ENCODE measurements at places on chromosomes 5 and 9.

DNA sequence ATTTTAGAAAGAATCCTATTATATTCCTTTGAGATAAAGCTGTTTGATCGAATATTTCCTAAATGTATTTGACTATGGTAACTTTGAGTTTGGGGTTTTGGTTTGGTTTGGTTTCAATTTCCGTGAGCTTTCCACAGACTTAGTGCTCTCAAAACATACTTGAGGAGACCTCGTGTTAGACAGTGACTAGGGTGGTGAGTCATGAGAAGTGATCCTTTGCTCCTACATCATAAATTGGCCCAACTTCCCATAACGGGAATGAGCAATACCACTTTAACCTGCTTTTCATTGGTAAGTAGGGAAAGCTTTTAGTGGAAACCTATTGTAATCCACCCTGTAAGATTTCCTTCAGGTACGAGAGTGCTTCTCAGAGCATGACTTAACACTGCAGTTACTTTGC is 3.8 kb upstream of the RASEF start:
- H3K4me3 ChIP-seq = no peak overlapping the region
- H3K4me1 ChIP-seq = peaks cover 16% of the 10 kb centered on the region
- DNase-seq = no peak
- no peak overlapping the region for H3K27ac ChIP-seq
- H3K27me3 ChIP-seq = no peaks in the 10 kb centered on the region

DNA sequence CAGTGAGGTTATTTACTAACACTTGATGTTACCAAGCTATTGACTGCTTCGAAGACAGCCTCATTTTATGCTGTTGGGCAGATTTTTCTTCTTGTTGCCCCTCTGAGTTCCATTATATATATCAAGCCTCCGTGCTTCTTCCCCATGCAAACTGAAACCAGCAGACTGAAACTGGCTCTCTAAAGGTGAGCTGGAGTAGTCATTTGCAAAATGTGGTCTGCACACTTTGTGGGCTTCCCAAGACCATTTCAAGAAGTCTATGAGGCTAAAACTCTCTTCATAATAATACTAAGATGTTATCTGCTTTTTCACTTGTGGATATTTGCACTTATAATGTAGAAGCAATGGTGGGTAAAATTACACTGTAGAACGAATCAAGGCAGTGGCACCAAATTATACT is 13.9 kb downstream of the SLC36A1 start:
- H3K4me1 ChIP-seq = peaks cover 3% of the 10 kb centered on the region
- H3K4me3 ChIP-seq = no peak overlapping the region
- no peaks in the 10 kb centered on the region for H3K27me3 ChIP-seq

DNA sequence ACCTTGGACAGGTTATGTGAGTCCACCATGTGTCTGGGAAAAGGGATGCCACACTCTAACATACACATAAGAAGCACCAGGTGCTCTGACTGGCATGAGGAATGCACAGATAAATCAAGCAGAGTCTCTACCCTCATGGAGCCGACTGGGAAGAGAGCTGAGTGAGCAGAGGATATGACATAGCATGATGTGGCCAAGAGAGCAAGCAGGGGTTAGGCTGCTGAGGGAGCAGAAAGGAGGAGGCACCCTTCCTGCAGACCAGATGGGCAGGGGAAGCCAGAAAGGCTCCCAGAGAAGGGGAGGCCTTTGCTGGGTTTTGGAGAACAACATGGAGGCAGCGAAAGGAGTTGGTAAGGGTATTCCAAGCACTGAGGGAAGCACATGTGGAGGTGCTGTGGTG is 223.1 kb downstream of the GNA14 start:
- no peaks in the 10 kb centered on the region for H3K4me1 ChIP-seq
- no peaks in the 10 kb centered on the region for H3K36me3 ChIP-seq
- no peak overlapping the region for H3K27ac ChIP-seq

- no peaks in the 10 kb centered on the region for H3K27me3 ChIP-seq
- no peak overlapping the region for H3K4me3 ChIP-seq
- H3K4me1 ChIP-seq = no peaks in the 10 kb centered on the region
- no peak for DNase-seq
- no peaks in the 10 kb centered on the region for H3K36me3 ChIP-seq
Observed at GRCh38 chr9:9498846-9499245, 1114.0 kb downstream of the PTPRD start.

- no peak overlapping the region for H3K27ac ChIP-seq
- no peak for DNase-seq
- no peak overlapping the region for H3K4me3 ChIP-seq
- H3K4me1 ChIP-seq = peaks cover 9% of the 10 kb centered on the region
- H3K36me3 ChIP-seq = no peaks in the 10 kb centered on the region
Observed at GRCh38 chr5:9054322-9054721, 491.6 kb downstream of the SEMA5A start.

DNA sequence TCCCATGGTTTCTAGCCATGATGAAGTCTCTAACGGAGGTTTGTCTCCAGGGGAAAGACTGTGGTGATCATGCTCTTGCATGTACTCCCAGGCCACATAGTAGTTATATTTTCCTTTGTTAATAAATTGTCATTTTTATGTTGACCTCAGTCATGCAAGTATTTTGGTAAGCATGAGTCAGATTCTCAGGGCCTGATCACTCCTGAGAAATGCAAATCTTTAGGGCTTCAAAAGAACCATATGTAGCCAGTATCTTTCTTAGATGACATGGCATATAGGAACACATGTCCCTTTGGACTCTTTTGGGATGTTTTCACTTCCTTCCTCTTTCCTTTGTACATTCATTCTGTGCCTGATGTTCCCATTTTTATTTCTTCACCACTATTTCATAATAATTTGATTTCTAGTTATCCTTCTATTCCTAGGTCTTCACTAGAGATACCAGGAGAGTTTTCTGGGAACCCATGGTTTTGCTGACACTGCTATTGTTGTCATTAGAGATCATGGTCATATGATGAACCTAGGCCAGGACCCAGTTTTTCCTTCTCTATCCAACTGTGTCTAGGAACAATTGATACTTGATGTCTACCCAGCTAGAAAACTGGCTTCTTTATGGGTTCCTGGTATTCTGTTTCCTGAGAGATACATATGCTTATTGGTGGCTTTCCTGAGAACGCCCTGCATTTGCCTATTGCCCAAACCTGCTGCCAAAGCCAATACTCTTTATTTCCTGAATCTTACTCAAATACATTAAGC is 248.1 kb upstream of the NREP start:
- H3K27me3 ChIP-seq = no peaks in the 10 kb centered on the region
- no peak overlapping the region for H3K4me3 ChIP-seq
- H3K36me3 ChIP-seq = no peaks in the 10 kb centered on the region
- peaks cover 12% of the 10 kb centered on the region for H3K4me1 ChIP-seq

DNA sequence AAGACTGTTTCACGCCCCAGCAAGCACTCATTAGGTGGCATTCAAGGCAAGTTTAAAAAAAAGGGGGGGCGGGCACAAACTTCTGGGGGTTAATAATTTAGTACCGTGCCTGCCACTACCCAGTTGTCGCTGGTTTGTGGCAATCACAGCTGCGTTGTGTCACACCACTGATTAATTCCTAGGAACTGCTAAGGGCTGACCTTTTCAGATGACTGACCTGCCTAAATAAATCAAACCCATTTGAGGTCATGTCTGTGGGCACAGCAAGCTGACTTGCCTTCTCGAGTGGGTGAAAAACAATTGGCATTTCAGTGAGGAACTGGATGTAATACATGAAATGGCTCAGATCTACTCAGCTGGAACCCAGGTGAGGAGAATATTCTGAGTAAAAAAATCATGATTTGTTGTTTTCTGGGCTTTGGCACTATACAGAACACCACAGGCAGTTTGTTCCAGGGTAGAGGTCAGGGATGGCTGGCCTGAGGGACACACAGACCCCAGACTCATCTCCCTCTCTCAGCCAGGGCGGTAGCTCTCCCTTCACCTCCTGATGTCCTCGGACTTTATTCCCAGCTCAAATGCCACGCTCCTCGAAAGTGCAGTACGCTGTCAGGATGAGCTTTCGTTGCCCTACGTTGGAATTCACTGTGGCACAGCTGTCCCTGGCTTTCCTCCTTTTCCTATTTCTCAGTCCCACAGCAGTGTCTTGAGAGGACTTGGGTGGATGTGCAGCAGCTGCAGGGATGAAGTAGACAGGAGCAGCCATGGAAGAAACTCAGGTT is 15.5 kb upstream of the MGAT1 start:
- peaks cover 11% of the 10 kb centered on the region for H3K4me1 ChIP-seq
- H3K36me3 ChIP-seq = no peaks in the 10 kb centered on the region
- no peak overlapping the region for H3K4me3 ChIP-seq
- DNase-seq = no peak
- H3K27ac ChIP-seq = no peak overlapping the region

GRCh38 chr5:97062046-97062445 is 80.4 kb downstream of the LIX1 start:
- H3K36me3 ChIP-seq = no peaks in the 10 kb centered on the region
- H3K4me3 ChIP-seq = no peak overlapping the region
- no peak overlapping the region for H3K27ac ChIP-seq
- no peaks in the 10 kb centered on the region for H3K27me3 ChIP-seq
- no peak for DNase-seq
- no peaks in the 10 kb centered on the region for H3K4me1 ChIP-seq

- H3K36me3 ChIP-seq = peaks cover 11% of the 10 kb centered on the region
- DNase-seq = no peak
Observed at GRCh38 chr5:150109921-150110320, 23.6 kb upstream of the CSF1R start.

GRCh38 chr5:34007201-34007620 is 639 bp downstream of the AMACR start:
- peak overlapping the region; percentile 81 for H3K4me3 ChIP-seq
- peaks cover 23% of the 10 kb centered on the region for H3K4me1 ChIP-seq
- no peaks in the 10 kb centered on the region for H3K27me3 ChIP-seq
- H3K27ac ChIP-seq = peak overlapping the region; percentile 81
- no peak for DNase-seq

DNA sequence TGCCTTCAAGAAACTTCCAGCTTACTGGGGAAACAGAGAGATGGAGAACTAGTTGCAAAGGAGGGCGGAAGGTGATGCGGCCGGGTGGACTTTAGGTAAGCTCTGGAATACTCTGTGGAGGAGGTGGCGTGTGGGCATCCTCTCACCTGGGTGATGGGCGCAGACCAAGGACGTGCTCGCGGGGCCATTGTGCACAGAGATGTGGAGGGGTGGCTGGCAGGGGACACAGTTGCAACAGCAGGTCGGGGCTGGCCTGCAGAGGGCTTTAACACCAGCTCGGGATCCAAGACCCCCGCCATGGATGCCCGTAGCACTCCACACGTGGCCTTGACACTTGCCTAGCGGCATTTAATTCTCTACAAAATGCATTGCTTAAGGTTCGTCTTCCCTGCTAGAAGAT is 26.6 kb downstream of the IER5L start:
- H3K4me1 ChIP-seq = peaks cover 10% of the 10 kb centered on the region
- no peak for DNase-seq
- no peaks in the 10 kb centered on the region for H3K27me3 ChIP-seq
- H3K4me3 ChIP-seq = no peak overlapping the region
- peaks cover 16% of the 10 kb centered on the region for H3K36me3 ChIP-seq

GRCh38 chr5:80059354-80059980 is 24.3 kb downstream of the THBS4 start:
- no peaks in the 10 kb centered on the region for H3K36me3 ChIP-seq
- no peak for DNase-seq
- H3K4me1 ChIP-seq = peaks cover 13% of the 10 kb centered on the region

DNA sequence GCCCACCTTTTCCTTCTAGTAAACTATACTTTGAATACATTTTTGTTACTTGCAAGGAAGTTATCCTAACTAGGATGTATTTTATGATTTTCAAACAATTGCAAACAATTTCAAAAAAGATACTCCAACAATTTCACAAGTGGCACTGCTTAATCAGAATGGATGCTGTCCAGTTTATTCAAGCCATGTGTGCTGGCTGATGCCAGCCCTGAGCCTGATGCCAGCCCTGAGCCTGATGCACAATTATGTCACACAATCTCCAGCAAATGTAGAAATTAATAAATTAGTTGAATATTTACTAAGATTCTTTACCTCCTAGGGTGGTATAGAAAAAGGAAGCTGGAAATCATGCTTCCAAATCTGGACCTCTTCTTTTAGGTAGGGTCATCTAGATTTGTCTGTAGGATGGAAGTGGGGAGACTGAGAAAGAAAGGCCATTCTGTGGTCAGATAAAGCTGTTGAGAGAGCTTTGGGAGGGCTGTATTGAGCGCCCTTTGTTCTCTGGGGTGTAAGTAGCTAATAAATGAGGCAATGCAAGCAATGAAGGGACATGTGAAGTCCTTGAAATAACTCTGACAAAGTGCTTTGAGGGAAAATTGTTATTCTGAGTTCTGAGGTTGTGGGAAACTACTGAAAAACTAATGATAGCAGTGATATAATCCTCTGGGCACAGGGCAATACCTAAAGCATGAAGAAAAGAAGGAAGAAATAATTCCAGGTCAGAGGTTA is 5.8 kb upstream of the C6 start:
- H3K36me3 ChIP-seq = no peaks in the 10 kb centered on the region
- H3K27me3 ChIP-seq = no peaks in the 10 kb centered on the region
- no peak overlapping the region for H3K27ac ChIP-seq
- peaks cover 8% of the 10 kb centered on the region for H3K4me1 ChIP-seq
- DNase-seq = no peak

DNA sequence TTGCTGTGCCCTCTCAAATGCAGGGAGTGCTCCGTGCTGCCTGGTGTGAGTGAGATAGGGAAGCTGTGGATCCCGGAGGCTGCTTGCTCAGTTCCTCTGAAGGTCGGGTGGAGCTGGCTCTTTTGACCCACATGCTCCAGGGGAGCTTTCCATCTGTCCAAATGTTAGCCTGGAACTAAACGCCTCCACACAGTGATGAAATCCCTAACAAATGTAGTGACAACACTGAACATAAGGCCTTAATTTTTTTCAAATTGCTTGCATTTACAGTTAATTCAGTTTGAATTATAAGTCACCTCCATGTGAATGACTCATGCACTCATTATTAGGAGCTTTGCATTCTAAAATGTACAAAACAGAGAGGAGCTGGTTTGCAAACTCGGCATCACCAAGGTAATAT is 27.0 kb downstream of the PRDM6 start:
- no peak overlapping the region for H3K4me3 ChIP-seq
- no peak for DNase-seq
- no peaks in the 10 kb centered on the region for H3K27me3 ChIP-seq
- peaks cover 98% of the 10 kb centered on the region for H3K4me1 ChIP-seq

- no peaks in the 10 kb centered on the region for H3K27me3 ChIP-seq
- H3K27ac ChIP-seq = no peak overlapping the region
- no peaks in the 10 kb centered on the region for H3K4me1 ChIP-seq
- H3K4me3 ChIP-seq = no peak overlapping the region
- DNase-seq = no peak
Observed at GRCh38 chr5:180647941-180648500, 1.4 kb downstream of the FLT4 start.

GRCh38 chr5:79774171-79774854 is 84.7 kb downstream of the CMYA5 start:
- H3K4me3 ChIP-seq = no peak overlapping the region
- no peak for DNase-seq
- H3K4me1 ChIP-seq = no peaks in the 10 kb centered on the region
- no peak overlapping the region for H3K27ac ChIP-seq
